ENCODE measurements at places on chromosomes 3 and 15. TPM values are rescaled to one million over a fixed set of nuclear protein-coding genes. Genes with fewer than 3 reads are reported as not detected.

Gene MYRIP
- 0.26 TPM for polyA plus RNA-seq

Gene BTD
- polyA plus RNA-seq: 15.9 TPM

Gene NRROS
- polyA plus RNA-seq: 5.3 TPM

Gene PARP3
- polyA plus RNA-seq: 22.4 TPM

Gene ECE2
- polyA plus RNA-seq: not detected

Gene ALDH1L1
- polyA plus RNA-seq: 0.26 TPM

Gene GOLGA6B
- 0.86 TPM for polyA plus RNA-seq
